ENCODE measurements at places on chromosomes 4 and X.

DNA sequence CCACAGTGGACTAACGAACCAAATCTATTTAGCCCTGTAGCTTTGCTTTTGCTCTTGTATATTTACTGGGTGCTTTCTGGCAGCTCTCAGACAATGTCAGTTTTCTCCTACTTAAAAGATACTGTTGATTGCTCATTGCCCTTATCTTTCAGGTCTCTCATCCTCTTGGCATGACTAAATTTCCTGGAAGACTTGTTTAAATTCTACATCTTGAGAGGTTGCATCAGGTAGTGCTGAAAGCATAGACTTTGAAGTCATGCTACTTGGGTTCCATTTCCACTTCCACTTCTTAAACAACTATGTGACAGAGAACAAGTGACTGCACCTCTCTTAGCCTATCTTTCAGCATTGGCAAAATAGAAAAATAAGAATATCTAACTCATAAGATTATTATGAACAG, 8.4 kb downstream of the TDO2 start:
- DNase-seq: no peak

DNA sequence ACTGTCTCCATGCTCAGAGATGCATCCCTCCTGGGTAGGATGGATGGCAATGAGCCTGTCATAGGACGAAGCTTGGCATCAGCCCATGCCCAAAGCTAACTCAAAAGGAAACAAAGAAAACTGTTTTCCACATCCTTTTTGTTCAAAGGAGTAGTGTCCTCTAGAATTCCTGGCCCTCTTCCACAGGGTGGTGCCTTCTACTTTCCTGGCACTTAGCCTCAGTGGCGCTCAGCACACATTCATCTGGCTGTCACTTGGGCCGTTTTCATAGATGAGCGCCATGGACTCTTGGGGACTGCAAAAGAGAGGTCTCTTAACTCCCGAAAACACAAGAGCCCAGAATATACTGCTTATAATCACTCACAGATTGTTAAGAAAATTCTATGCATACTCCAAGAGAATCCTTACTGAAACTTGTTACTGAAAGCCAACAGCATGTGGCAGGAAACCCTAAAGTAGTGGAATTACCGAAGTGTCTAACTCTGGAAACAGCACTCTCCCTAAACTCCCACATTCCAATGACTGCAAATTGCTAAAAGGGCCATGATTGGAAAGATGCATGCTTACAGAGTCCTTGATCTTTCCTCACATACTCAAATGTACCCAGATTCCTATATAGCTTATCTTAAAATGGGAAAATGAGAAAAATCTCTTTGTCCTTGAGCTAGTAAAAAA, 110.0 kb downstream of the HS6ST2 start:
- no peak for DNase-seq

GRCh38 chrX:74779175-74779574, 146.1 kb downstream of the NEXMIF start:
- no peak for DNase-seq

DNA sequence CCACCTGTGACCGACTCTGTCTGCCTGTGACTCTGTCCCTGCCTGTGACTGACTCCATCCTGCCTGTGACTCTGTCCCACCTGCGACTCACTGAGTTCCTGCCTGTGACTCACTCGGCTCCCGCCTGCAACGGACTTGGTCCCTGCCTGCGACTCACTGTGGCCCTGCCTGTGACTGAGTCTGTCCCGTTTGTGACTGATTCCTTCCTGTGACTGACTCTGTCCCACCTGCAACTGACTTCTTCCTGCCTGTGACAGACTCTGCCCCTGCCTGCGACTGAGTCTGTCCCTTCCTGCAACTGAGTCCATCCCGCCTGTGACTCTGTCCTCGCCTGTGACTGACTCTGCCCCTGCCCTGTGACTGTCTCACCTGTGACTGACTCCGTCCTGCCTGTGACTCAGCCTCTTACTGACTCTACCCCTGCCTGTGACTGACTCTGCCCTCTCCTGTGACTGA, 9.6 kb upstream of the UVSSA start:
- DNase-seq: no peak

DNA sequence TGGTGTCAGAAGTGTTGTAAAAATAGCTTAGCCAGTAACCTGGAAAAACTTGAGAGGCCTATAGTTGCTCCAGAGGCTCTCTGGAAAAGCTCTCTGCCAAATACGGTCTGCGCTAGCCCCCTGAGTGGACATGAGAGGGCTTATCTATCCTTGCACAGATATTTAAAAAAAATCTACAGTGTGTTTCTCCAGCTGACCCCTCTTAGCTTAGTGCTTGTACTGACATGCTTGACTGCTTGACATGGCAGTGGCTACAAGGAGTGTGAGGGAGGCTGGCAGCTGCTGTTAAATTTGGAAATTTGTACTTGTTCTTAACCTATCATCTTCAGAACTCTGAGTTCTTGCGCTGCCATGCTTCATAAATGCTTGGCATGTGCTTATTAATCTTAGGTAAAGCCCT, 229.2 kb downstream of the RBMX2 start:
- DNase-seq: no peak

DNA sequence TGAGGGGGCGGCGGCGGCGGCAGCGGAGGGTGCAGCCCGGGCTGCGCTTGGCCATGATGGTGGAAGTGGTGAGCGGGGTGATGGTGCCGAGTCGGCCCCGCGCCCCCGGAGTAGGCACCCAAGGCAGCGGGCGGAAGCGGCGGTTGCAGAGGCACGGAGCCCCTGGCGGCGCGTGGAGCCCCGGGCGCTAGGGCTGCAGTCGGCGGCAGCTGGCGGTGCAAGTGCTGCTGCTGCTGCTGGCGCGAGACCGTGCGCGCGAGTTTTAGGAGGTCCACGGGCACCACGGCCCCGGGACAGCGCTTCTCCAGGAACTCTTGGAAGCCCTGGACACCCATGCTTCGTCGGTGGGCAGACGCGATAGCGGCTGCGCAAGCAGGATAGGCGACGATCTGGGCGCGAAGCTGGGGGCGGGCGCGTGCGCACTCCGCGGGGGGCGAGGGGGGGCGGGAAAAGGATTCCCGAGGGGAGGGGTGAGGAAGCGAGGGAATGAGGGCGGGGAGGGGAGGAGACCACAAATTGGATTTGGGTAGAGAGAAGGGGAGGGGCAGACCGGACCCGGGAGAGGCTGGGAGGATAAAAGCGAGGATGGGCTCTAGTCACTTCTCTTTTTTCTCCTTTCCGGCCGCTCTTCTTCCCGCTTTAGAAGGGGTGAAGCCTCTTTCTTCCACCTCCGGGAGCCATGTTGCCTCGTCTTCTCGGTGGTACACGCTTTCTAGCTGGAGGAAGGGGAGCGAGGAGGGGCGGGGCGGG, at the start of gene FAM120C:
FAM120C (minus strand) TSS at position 391 of the 750 bp plus-strand sequence; CDS start at position 335, 56 bp downstream.
- DNase-seq: peak; percentile 44

DNA sequence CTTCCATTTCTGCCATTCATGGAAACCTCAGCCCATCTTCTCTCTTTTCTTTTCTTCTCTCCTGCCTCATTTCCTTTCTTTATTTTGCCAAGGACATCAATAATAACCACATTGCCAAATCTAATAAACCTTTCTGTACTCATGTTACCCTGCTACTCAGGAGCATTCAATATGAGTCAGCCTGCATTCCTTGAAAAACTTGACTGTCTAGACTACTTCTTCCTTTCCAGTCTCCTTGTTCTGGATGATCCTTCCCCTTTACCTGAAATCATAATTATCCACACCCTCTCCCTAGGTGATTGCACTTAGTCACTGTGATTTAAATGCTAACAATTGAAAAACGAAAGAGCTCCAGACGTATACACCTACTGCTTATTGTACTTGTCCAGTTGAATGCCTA, 253.2 kb upstream of the CENPE start:
- DNase-seq: no peak

DNA sequence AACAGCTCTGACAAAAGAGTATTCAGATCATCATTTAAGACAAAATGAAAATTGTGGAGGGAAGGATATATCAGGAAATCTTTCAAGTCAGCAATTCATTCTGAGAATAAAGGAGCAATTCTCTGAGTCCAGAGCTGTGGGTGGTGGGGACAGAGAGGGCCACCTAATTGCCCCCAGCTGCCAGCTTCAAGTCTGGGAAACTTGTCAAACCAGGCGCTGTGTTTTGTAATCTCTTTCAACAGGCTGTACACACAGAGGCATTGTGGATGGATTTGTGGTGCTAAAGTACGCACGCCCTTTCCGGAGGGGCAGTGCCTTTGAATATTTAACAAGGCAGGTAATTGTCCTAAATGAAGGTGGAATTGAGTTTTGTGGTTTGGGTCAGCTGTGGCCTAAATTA, 591.1 kb upstream of the BOD1L1 start:
- DNase-seq: no peak

GRCh38 chr4:11623726-11624037, 195.0 kb upstream of the HS3ST1 start:
- DNase-seq: no peak

DNA sequence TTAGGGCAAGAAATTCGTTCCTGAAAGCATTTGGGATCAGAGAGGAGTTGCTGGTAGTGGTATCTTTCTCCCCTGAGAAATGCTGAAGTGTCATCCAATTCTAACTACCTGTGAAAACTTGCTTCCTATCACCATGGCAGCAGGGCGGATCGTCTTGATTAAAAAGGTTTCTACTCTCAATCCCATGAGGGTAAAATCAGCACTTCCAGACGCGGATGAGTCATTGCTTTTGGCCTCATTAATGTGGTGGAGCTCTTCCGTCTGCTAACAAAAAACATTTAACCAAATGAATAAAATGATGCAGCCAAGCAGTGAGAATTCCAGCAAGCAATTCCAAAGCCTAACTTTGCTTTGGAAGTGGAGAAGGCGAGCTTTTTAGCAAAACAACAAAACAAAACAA, 325.6 kb downstream of the CAMK2D start:
- no peak for DNase-seq

DNA sequence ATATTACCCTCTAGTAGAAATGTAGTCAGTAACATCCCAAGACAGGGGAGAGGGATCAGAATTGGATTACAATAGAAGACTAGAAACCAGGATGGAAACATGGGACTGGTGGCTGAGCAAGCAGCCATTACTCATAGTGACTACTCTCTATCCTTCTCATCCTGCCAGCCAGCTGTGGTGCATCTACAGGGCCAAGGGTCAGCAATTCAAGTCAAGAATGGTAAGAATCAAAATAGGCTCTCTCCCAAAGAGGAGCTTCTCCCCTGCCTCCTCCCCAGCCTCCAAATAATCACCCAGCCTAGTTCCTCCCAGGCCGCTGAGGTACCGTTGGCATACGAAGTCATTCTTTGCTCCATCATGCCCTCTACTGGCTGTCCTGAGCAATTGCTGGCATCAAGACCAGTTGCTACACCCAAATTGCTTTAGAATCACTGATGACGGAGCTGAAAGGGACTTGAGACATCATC, 19.4 kb downstream of the AWAT2 start:
- DNase-seq: no peak

GRCh38 chr4:113740857-113741379, 20.6 kb downstream of the CAMK2D start:
- no peak for DNase-seq

- DNase-seq: no peak
These were observed 28.9 kb upstream of the LRBA start for GRCh38 chr4:151043803-151044515.

GRCh38 chr4:133095591-133095990, 53.5 kb upstream of the PCDH10 start:
- no peak for DNase-seq

DNA sequence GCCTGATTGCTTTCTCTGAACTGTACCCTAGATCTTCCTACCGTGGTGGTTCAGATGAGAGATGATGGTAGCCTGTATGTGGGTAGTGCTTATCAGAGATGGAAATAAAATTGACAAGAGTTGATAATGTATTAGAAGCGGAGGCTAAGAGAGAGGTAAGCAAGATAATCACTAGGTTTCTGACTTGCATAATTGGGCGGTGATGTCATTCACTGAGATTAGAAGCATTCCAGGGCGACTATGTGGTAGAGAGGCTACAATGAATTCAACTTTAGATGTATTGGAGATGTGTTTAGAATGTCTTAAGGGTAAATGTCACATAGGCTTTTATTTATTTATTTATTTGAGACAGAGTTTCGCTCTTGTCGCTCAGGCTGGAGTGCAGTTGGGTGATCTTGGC, 415 bp upstream of the TENM3 start:
- no peak for DNase-seq

DNA sequence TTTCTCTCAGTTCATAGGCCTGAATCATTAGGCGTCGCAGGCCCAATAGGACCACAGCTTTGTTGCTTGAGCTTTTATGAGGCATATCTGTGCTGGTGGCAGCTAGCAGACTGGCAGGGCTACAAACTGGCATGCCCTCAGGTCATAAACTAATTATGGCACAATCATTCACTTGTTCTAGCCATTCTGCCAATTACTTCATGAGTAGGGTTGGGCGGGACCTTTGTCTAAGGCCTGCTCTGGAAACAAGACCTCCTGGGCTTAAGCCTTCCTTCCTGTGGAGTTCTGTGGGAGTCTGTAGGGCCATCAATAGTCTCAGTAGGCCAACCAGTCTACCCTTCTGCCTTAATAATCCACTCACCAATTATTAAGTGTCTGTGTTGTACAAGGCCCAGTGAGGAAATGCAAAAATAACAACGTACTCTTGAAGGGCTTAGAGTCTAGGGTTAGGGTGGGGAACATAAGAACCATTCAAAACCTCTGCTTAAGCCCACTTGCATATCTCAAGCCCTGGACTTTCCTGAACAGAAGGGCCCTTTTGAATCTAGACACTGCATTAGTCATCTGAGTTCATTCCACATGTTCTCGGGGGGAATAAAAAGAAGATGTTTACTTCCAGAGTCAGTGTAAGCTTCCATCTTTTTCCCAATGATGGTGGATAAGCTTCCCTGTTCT, 44.5 kb downstream of the SHROOM4 start:
- DNase-seq: no peak

- no peak for DNase-seq
These were observed 87.9 kb upstream of the WDR1 start for GRCh38 chr4:10204401-10205058.

DNA sequence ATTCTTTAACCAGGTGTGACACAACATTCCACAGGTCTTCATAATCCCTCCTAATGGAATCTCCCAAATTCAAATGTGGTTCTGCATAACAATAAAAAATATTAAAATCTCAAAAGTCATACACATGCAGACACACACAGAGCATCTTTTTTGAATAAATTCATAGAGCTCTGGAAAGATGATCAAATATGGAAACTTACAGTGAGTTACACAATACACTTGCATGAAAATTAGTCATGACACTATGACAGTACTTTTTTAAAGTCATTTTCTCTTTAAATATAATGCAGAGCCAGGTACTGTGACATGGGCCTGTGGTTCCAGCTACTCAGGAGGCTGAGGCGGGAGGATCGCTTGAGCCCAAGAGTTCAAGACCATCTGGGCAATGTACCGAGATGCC, 38.9 kb downstream of the DDX60L start:
- no peak for DNase-seq

- no peak for DNase-seq
These were observed 95.9 kb upstream of the PTPN13 start for GRCh38 chr4:86497980-86498862.

DNA sequence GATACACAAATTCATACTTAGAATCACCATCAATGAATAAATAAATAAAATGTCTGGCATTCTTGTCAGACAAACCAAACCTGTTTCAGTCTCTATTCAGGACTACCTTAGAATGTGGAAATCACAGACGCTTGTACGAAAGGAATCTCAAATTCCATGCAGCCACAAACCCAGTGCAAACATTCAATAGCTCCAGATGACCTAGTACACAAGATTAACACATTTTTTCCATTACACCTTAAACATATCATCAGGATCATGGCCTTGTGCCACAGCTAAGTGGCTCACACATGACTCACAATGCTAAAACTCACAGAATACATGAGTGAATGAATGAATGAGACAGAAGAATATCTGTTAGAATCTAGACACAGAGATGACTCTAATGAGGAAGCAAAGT, 134.2 kb downstream of the PWWP3B start:
- no peak for DNase-seq
